ENCODE measurements at places on chromosomes 3 and 15.

- no peak for DNase-seq
Observed at GRCh38 chr3:153182501-153183293, 20.7 kb downstream of the RAP2B start.

GRCh38 chr3:80055306-80055705 lies 287.5 kb upstream of the ROBO1 start:
- no peak for DNase-seq

DNA sequence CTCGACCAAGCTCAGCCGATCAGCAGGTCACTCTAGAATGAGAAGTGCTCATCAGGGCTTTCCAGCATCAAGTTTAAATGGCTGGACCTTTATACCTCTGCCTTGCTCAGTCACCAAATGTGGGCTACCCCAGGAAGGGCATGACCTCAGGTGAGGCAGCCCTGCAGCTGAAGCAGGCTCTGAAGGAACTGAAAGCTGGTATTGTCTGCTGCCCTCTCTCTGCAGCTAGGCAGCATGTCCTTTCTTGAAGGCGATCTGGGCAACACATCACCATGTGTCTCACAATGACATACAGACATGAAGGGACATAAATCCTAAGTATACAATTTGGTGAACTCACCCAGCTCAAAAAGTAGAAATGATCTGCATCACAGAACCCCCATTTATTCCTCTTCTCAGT lies 38.7 kb upstream of the ARID3B start:
- DNase-seq: no peak

DNA sequence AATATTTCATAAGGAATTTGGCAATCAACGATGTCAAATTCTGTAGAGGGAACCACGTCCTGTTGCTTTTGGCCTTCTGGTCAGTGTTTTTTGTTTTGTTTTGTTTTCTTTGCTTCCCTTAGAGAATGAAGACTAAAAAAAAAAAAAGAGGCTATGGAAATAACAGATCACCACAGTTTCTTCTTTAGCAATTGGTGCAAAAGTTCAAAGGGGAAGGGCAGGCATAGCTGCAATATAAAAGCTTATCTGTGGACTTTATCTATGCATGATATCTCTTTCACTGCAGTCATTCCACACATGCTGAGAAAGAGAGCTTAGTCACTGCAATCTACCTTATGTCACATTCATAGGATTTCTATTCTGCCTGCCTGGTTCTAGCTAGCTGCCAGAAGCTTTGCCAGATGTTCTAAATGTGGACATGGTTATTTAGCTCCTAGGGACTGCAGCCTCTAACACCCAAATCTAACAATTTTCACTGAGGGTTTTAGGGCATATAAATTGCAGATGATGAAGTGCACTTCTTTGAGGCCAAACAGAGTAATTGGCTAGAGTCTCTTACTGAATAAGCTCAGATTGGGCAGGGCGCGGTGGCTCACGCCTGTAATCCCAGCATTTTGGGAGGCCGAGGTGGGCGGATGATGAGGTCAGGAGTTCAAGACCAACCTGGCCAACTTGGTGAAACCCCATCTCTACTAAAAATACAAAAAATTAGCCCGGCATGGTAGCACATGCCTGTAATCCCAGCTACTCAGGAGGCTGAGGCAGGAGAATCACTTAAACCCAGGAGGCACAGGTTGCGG lies 637.2 kb downstream of the NTRK3 start:
- no peak for DNase-seq

DNA sequence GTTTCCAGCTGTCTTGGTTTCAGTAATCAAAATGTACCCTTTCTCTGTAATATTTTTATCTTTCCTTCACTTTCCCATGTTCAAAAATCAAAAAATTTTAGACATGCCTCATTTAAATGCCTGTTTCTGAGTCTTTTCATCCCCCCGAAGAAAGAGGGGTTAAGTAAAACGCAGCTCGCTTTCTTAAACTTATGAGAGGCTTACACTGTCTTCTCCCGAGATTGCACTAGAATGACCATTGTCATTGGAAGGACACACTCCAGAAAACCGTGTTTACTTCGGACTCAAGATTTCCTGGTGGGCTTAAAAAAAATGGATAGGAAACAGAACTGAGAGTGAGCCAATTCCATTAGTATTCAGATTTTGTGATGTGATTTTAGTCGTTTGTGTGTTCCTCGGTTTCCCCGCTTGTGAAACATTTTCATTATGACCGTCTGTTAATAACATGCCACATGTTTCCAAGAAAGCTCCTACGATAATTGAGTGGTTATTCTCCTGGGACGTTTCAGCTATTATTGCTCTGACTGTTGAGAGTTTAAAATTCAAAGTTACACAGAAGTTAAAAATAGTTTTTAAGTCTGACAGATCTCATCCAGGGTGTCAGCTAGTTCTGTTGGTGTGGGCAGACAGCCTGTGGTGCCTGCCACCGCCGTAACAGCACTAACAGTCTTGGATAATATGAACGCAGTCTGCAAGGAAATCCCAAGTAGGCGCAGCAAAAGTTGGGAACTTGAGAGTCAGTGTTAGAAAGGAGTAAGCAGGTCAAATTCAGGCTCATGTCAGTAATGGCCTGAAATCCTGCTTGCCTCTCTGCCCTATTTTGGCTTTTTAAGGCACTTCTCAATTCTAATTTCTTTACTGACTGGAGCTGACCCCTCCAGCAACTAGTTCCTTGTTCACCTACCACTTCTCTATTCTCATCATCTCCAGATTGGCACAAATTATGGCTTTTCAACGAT lies 1.5 kb downstream of the CRYBG3 start:
- DNase-seq: no peak

DNA sequence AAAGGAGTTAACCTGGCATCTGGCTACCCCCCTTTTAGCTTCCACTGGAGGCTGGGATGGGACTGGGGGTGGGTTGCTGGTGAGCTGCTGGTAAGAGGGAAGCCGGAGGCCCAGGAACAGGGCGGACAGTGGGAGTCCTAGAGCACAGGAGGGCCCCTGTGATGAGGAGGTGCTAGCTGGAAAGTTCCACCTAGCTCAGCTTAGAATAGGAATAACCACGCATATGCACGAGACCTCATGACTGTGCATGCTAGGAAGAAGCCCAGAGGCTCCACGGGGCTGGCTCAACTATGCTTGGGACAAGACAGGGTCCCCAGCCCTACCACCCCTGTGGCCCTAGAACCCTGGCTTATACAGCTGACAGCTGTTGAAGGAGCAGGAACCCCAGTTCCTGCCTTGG lies 34.1 kb downstream of the LINGO1 start:
- DNase-seq: no peak

GRCh38 chr3:64739971-64740631 lies 52.3 kb upstream of the ADAMTS9 start:
- DNase-seq: peak; percentile 71

- no peak for DNase-seq
Observed at GRCh38 chr15:57496946-57497869, 94.5 kb upstream of the MYZAP start.

Data from coronary artery (tissue), 2 donors.